ENCODE measurements at places on chromosomes 16 and 17. TPM values are rescaled to one million over a fixed set of nuclear protein-coding genes. Genes with fewer than 3 reads are reported as not detected.

- no peak for DNase-seq
Measured at GRCh38 chr17:81027591-81028505, 7.1 kb upstream of the BAIAP2 start.

- no peak for DNase-seq
Measured at GRCh38 chr17:70119983-70120382, 45.0 kb downstream of the KCNJ16 start.

- DNase-seq: no peak
Measured at GRCh38 chr16:70725912-70726828, 40.3 kb upstream of the MTSS2 start.

DNA sequence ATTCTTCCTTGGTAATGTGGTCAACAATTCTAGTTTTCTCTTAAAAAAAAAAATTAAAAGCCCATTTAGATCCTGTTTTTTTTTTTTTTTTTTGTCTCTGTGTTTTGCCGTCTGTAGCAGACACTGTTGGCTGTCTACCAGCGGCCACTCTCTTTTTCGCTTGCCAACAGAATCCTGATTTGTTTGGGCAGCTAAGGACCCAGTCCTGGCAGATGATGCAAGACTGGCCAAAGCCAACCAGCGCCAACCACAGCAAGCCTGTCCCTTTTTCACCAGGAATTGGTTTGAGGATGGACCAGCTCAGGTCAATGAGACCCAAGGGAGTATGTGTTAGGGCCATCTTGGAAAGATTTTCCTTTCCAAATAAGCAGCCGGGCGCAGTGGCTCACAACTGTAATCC, 28.2 kb downstream of the ST3GAL2 start:
- no peak for DNase-seq

DNA sequence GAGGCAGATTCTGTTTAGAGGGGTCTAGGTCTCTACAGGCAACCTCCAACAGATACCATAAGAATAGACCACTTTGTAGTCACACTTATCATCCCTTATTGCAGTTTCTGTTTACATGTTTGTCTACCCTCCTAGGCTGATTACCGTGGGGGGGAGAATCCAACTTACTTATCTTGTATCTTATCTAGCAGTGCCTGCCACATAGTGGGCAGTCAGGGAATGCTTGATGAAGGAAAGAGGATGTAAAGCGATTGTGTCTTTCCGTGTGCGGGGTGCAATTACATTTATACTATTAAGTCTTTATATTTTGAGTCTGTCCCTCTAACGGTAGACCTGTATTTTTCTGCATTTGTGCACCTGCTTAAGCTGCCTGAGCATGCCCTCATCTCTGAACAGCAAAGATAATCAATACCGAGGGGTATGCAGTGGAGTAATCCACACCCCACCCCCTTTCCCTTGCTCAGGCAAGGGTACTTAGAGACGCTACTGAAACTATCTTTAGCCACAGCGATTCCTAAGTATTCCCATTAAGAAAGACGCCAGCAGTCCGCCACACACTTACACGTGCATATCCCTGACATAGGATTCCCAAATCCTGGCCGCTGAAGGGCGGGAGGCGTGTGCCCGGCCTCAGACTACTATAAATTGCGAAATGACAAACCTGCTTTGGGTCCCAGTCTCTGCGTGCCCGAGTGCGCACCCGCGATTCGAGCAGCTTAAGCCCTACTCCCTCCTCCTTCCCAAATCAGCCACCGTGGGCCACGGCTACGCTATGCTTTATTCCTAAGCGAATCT, 635 bp upstream of the AATF start:
- no peak for DNase-seq

DNA sequence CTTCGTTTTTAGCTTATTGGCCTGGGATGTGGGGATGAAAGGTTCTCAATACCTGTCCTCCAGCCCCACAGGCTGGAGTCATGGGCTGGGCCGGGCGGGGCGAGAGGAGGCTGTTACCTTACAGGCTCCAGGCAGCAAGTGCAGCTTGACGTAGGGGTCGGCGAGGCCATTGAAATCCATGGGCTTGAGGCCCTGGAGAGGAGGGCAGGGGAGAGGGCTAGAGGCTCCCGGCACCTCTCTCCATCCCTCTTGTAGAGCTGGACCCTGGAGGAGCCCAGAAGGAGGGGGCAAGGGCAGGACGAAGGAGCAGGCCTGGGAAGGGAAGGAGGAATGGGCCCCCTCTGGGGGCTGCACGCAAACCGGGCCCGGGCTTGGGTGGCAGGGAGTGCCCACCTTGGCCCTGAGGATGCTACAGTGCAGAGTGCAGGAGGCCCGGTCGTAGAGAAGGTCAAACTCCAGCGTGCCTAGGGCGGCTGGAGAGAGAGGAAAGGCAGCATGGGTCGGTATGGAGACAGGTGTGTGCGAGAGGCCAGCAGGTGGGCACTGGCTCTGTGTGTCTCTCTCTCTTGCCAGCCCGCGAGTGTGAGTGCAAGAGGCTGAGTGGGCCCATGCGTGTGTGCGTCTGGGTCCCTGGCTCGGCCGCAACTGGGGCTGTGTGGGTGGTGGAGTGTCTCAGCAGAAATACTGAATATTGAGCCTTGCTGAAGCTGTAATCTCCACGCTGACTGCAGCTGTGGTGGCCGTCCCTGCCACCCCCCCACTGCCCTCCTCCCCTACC, 1.6 kb downstream of the DOC2A start:
- DNase-seq: no peak

The CLEC18B gene
- polyA plus RNA-seq: 2.8 TPM

The ZNF48 gene
- polyA plus RNA-seq: 5.3 TPM

The THAP11 gene
- 24.7 TPM for polyA plus RNA-seq
